DMS153 (cell line): ENCODE measurements at places on chromosomes 6 and 20.
A peak's percentile ranks its signal among the peaks of the same experiment; 100 is the strongest.

GRCh38 chr6:55812509-55812908 is 62.9 kb downstream of the BMP5 start:
- no peak for DNase-seq

GRCh38 chr6:151029970-151030369 is 164.5 kb downstream of the MTHFD1L start:
- no peak for DNase-seq

- no peak for DNase-seq
Measured at GRCh38 chr6:138847884-138848283, 52.0 kb downstream of the ECT2L start.

DNA sequence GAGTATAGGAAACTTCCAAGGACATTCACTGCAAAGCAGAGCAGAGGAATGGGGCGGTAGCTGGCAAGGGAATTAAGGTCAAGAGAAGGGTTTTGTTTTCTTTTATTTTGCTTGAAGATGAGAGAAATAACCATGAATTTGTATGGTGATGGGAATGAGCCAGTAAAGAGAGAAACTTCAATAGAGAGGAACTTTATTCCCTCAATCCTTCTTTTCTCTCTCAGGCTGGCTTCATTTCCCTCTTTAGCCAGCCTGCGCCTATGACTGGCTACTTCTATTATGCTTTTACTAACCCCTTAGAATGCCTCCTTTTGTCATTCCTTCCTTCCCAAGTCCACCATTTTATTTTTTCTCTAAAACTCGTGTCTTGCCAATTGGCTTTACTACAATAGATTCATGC is 101.4 kb upstream of the CEP85L start:
- DNase-seq, result no peak

DNA sequence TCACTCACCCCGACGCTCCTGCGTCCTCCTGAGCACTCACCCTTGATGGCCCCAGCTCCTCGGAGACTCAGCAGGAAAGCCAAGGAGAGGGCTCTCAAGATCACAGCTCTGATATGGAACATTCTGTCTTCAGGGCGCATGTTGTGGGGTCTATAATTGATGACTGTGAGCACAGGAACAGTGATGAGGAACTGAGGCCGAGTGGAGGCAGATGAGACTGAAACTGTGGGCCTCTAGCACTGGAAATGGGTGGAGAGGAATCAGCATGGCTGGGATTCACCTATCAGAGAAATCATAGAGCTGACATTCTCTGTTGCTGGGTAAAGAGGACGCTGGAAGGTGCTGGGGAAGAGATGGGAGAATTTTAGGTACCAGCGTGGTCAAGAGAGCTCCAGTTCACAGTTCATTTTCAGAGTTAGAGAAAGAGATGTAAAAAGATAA is at the start of gene HLA-DPA1:
HLA-DPA1 (minus strand) TSS at position 219 of the 441 bp plus-strand sequence.
- no peak for DNase-seq

GRCh38 chr20:23255106-23255505 is 95.5 kb upstream of the NXT1 start:
- DNase-seq, result no peak

GRCh38 chr6:113820761-113821160 is 36.4 kb upstream of the MARCKS start:
- no peak for DNase-seq

GRCh38 chr20:37941992-37942391 is 39.1 kb downstream of the VSTM2L start:
- no peak for DNase-seq

DNA sequence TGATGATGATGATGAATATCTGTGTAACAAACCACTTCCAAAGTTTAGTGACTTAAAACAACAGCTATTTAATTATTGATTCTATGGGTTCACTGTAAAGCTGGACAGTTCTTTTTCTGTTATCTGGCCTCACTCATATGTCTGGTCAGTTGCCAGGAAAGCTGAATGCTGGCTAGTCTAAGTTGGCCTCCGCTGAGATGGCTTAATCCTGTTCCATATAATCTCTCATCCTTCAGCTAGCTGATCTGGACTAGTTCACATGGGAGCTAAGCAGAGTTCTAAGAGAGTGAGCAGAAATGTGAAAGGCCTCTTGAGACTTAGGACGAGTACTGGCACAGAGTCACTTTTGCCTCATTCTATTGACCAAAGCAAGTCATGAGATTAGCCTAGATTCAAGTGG is 334.7 kb upstream of the FLRT3 start:
- DNase-seq, result no peak

DNA sequence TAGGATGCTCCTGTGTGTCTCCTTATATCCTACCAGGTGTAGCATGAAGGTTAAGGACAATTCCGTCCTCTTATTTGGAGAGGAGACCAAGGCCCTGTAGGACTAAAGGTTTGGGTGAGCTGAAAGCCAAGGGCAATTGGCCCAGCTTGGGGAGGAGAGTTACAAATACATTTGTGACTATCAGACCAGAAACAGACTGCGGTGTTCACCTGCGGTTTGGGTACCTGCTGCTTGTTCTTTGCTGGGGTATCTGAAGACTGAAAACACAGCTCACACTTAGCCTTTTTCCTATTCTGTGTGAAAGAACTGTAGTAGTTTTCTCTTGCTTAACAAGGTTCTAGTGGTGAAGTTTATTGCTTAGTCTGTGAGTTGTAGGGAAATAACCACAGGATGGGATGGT is 55.0 kb downstream of the ESR1 start:
- DNase-seq, result no peak

GRCh38 chr6:155041741-155042279 is 46.7 kb downstream of the TIAM2 start:
- DNase-seq, result no peak

DNA sequence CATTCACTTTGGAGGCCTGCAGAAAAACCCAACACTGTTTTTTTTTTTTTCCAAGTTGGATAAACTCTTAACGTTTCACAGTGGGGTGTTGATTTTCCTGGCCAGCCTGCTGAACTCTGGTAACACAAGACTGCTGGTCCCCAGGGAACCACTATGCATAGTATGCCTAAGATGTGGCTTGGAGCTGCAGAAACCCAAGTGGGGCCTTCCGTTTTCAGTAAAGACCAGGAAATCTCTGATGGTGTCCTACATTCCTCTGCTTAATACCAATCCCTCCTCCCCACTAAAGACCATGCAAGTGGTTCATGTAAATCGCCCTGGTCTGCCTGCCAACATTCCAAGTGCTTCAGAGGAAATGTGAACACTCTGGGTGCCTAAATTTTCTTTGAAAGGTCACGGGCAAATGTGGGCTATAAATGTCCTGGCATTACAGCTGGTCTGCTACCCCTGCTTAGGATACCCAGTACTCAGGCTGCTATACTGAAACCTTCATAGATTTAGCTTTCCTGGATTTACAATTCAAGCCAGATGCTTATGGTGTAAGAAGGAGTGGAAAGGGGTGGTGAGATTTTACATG is 615.4 kb downstream of the MAFB start:
- DNase-seq, result no peak

- DNase-seq, result no peak
Measured at GRCh38 chr20:58650181-58650775, 805 bp upstream of the STX16 start.

DNA sequence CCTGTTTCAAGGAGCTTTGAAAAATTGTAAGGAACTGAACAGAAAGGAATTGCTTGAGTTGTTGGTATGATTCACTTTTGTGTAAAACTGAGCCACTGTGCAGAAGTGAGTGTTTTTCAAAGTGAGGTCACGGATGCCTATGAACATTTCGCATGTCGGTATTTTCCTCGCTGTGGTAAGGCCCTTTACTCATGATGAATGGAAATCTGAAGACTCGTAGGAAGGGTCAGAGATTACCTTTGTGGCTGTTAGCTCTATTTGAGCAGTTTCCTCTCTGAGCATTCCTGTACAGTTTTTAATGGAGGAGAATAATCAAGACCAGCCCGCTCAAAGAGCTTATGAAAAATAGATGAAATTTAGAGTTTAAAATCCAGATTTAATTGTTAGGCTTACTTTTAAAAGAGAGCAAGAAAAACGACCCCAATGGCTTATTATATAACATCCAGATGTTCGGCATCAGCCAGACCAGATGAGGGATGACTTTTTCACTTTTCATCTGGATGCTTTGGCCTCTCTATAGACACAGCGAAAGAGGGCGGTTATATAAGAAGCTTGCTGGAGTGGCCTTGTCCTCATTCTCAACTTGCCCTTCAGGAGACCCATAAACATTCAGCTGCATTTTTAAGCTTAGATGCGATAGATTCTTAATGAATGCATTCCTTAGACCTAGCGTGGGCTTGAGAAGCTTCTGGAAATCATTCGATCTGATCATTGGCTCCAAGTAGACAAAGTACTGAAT is 99.5 kb downstream of the CD83 start:
- DNase-seq, result no peak

- peak; percentile 25 for DNase-seq
Measured at GRCh38 chr6:168526841-168527281, 85.9 kb downstream of the SMOC2 start.

GRCh38 chr6:97215157-97215769 is 67.8 kb downstream of the MMS22L start:
- DNase-seq, result no peak

- no peak for DNase-seq
Measured at GRCh38 chr20:21006611-21007010, 99.5 kb downstream of the LINC00237 start.

DNA sequence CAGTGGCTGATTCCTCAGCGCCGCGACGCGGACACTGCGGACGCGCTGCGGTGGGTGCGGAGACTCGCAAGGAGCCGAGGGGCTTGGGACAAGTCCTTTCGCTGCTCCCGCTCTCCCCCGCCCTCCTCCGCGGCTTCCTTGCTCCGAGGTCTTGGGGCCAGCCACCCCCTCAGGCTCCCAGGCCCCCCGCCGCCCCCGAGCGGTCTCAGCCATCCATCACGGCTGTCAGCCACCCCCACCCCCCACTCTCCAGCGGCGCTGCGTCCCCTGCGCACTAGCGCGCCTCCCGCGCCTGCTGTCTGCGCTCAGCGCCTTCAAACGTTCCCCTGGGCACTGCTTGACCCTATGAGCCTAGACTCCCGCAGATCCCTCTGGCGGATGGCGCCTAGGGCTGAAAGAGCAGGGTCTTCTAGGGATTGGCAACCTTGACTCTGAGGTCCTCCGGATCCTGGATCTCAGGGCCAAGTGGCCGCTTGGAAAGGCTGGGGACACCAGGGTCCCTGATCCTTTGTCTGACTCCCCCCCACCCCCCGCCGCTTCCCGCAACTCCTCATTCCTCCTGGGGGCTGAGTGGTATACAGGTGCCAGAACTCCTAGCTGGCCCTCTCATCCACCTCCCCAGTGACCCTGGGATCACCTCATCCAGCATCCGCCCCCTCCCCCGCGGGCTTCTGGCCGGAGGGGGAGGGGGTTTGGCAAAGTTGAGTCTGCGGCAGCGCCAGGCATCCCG is 1.4 kb downstream of the SLC12A5 start:
- DNase-seq, result no peak

DNA sequence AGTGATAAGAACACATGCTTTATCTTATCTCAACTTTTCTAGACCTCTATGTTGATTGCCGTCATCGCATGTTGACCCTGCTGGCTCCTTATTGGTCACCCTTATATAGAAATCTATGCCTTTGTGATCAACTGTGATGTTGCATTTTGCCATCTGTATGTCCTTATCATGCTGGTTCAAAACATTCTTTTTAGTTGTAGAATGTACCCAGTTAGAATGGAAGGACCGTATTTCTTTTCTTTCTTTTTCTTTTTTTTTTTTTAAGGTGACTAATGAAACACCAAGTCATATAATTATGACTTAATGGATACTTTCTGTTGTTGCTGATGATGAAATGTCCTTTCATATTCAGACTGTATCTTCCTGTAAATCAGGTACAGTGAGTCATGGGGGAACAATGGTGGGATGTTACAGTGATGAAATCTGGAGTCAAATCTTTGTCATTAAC is 145.9 kb upstream of the CITED2 start:
- DNase-seq, result no peak

GRCh38 chr6:36929607-36930006 is 24.9 kb upstream of the PI16 start:
- peak; percentile 4 for DNase-seq
